GM03348 (cell line): ENCODE measurements at places on chromosomes 12 and 14.

- peak; percentile 88 for DNase-seq
Measured at GRCh38 chr12:93624595-93625294, 52.3 kb downstream of the SOCS2 start.

DNA sequence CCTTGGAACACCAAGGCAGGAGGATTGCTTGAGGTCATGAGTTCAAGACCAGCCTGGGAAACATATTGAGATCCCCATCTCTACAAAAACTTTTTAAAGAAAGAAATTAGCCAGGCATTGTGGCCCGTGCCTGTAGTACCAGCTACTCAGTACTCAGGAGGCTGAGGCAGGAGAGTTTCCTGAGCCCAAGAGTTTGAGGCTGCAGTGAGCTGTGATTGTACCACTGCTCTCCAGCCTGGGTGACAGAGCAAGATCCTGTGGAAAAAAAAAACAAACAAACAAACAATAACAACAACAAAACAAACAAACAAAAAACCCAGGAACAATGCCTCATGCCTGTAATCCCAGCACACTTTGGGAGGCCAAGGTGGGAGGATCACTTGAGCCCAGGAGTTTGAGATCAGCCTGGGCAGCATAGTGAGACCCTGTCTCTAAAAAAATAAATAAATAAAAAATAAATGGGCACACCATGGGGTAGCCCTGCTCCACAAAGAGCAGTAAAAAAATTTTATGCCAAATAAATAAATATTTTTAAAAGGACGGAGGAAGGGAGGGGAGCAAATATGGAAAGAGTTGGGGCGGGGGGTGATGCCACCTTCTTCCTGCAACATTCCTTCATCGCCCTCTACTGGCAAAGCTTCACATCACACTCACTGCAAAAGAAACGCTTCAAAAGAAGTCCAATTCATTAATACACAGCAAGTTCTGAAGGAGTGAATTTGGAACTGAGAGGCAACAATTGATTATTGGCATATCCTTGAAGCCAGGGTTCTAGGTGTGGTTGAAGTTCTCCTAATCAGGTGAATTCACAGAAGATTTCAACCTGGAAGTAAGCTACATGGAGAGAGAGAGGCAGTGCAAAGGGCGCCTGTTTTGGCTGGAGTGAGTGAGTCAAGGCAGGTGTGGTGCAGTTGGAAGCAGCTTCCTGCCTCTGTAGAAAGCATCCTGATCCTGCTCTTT, 8.8 kb upstream of the GNPTAB start:
- peak; percentile 78 for DNase-seq

DNA sequence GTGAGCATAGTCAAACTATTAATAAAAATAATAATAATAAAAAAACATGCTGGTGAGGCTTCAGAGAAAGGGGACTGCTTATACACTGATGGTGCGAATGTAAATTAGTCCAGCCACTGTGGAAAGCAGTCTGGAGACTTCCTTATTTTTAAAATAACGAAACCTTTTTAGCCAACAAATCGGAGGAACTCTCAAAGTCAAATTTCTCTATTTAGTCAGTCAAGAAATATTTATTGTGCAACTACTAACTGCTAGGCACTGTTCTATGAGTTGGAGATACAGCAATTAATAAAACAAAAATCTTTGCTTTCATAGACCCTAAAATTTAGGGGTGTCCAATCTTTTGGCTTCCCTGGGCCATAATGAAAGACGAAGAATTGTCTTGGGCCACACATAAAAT, 10.8 kb downstream of the TAOK3 start:
- no peak for DNase-seq

DNA sequence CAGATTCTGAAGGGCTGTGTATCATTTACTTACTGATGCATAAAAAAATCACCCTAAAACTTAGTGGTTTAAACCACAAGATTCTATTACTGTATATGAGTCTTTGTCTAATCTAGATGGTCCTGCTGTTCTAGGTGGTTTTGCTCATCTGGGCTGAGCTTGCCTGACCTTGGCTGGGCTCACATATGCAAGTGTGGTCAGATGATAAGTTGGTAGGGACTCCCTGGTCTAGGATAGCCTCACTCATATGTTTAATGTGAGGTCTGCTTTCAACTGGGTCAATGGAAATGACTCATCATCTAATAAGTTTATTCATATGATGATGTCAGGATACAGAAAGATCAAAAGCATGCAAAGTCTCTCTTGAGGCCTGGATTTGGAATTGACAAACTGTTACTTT, 887.8 kb downstream of the TRHDE start:
- DNase-seq = no peak

- DNase-seq = no peak
Measured at GRCh38 chr14:33444136-33444535, 505.5 kb downstream of the NPAS3 start.

- no peak for DNase-seq
Measured at GRCh38 chr12:96334502-96334901, 65.7 kb downstream of the CDK17 start.
